ENCODE measurements at places on chromosomes 11 and 22.

- no peak for DNase-seq
These were observed 28.0 kb downstream of the RDX start for GRCh38 chr11:110268441-110268840.

- DNase-seq = no peak
These were observed 40.9 kb downstream of the TCF20 start for GRCh38 chr22:42229455-42230149.

DNA sequence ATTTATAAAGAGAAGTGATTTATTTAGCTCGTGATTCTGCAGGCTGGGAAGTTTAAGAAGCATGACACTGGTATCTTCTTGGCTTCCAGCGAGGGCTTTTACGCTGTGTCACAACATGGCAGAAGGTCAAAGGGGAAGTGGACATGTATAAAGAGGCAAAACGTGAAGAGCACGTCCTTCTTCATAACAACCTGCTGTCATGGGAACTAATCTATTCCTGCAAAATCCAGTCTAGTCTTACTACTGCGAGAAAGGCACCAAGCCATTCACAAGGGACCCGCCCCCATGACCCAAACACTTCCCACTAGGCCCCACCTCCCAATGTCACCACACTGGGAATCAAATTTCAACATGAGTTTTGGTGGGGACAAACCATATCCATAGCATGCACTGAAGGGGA lies 58.3 kb downstream of the AMOTL1 start:
- no peak for DNase-seq

DNA sequence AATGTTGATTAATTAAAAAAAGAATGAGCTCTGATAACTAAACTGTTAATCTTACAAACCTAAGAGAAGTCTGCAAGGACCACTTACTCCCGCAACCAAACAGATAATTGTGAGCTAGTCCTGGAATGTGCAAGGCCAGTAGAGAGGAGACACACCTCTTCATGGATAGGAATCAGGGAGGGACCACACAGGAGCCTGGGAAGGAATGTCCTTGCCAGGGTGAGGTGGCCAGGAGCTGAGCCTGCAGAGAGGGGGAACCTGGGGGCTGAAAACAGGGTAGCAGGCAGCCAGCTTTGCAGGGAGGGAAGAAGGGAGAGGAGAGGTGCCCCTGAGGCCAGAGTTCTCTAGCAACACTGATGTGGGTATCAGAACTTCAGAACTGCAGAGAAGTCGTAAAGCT lies 9.4 kb upstream of the NLRP10 start:
- DNase-seq = no peak

DNA sequence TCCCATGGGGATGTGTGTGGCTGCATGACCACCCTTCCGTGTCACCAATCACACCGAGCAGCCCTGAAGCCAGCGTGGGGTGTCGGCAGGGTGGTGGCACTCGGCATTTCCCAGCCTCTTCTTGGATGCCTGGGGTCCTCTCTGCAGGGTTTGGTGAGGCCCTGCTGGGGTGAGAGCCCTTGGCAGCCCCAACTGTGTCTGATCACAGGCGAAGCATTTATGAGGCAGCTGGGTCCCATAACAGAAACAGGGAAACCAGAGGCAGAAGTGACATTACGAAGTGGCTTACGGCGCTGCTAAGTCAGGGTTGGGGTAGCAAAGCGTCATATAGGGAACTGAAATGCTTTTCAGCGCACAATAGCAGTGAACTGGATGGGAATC lies 92.3 kb upstream of the SEPTIN5 start:
- no peak for DNase-seq

- peak; percentile 25 for DNase-seq
These were observed 60.9 kb downstream of the LRP5 start for GRCh38 chr11:68373189-68373814.

DNA sequence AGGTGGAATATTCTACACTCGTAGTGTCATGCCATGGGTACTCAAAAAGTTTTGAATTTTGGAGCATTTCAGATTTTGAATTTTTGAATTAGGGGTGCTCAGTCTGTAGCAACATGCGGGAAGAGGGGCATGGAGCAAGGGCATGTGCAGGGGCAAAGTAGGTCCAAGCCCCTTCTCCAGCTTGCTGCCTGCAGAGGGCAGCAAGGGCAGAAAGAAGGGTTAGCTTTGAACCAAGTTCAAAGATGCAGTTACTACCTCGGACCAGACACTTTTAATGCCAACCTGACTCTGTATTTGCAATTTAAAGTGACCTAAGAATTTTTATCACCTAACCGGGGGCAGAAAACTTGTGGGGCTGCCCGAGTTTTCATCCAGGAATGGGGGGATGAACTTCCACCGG lies 68.2 kb downstream of the CD82 start:
- DNase-seq = no peak

DNA sequence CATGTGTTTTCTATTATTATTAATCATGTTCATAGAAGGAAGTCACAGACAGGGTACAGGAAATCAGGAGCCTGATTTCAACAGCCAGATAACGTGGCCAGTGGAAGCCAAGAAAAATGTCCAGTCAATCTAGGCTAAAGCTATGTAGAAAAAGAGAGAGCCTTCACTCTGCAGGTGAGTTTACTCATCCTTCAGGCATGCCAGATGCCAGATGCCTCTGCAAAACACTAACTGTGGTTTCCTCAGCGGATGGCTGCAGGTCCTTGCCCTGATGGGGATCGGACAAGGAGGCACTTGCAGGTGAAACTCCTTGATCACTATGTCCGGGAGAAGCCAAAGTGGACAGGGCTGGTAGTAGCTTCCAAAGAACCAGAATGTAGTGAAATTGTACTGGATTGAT lies 962.3 kb upstream of the RAG2 start:
- no peak for DNase-seq

- no peak for DNase-seq
These were observed 934.2 kb upstream of the RAG2 start for GRCh38 chr11:37532271-37532670.

DNA sequence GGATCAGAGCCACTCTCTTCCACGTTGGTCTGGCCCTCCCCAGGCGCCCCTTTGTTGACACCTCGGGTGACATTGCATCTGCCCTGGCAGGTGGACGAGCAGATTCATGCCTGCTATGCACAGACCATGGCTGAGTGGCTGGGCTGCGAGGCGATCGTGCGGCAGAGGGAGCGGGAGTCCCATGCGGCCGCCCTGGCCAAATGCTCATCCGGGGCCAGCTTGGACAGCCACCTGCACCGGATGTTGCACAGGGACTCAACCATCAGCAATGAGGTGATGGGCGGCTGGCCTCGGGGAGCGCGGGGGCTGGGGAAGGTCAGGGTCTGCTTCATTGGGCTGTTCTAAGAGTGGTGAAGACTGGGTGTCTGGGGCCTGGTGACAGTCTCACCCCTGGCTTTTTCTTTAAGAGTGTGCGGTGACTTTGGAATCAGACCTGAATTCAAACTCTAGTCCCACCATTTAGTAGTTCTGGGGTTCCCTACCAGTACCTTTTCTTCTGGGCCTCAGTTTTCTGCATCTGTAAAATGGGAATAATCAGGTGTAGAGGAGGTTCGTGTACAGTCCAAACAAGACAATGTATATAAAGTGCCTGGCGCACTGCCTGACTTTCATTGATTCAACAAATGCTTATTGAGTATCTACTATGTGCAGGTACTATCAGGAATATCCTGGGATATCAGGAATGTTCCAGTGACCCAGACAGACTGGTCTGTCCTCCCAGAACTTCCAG lies 53.0 kb downstream of the LHFPL7 start:
- DNase-seq = no peak

DNA sequence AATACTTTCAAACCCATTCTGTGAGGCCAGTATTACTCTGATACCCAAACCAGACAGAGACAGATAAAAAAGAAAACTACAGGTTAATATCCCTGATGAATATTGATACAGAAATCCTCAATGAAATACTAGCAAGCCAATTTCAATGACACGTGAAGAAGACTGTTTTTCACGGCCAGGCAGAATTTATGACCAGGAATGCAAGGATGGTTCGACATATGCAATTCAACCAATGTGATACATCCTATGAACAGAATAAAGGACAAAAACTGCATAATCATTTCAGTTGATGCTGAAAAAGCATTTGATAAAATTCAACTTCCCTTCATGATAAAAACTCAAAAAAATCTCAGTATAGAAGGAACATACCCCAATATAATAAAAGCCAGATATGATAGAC lies 44.5 kb downstream of the SLC22A24 start:
- DNase-seq = no peak

- DNase-seq = no peak
These were observed 14.7 kb downstream of the TOM1 start for GRCh38 chr22:35314161-35314942.

DNA sequence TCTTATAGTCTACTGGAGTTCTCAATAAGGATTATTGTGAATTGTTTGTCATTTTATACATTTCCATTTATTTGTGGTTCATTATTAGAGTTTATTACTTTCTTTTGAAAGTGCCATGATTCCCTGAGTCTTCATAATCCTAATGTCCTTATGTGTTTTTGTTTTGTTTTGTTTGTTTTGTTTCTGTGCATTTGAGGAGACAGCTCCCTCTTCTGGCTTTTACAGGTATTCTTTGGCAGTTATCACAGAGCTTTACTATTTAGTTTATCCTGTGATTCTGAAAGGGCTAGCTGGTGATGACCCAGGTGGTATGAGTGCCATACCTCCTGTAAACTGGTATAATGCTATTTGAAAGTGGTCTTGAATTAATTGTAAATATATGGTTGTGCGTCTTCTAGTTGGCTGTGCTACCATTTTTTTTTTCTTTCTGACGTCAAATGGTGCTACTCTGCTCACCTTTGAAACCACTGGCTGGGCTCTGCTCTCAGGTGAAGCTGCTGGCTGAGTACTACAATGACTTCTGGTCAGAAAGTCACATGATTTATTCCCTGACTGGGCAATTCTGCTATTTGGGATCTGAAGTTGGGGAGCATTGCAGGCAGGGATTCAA lies 751.2 kb downstream of the JRKL start:
- DNase-seq = no peak

DNA sequence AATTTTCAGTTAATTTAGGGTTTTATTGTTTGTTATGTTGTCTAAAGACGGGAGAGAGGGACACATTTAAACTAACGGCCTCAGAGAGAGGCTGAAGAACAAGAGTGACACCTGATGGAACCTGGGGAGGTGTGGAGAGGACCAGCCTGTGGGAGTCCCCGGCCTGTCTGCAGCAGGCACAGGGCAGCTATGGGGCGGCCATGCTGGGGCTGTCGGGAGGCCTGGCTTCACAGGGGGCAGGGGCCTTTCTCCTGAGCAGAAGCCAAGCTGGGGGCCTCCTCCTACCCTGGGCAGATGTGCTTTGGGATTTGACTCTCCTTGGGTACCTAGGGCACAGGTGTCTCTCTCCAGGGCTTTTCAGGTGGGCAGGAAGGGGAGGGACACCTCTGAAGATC lies 21.9 kb downstream of the RELT start:
- DNase-seq = no peak

DNA sequence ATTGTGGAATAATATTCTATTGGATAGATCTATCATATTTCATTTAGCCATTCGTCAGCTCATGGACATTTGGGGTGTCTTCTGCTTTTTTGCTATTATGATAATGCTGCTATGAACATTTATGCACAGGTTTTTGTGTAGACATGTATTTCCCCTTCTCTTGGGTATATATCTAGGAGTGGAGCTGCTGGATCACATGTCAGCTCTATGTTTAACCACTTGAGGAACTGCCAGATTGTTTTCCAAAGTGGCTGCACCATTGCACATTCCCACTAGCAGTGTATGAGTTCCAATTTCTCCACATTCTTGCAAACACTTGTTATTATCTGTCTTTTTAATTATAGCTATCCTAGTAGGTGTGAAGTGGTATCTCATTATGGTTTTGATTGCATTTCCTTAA lies 75.0 kb downstream of the C11orf65 start:
- DNase-seq = no peak

- no peak for DNase-seq
These were observed 472 bp downstream of the UBXN1 start for GRCh38 chr11:62678433-62678769.

DNA sequence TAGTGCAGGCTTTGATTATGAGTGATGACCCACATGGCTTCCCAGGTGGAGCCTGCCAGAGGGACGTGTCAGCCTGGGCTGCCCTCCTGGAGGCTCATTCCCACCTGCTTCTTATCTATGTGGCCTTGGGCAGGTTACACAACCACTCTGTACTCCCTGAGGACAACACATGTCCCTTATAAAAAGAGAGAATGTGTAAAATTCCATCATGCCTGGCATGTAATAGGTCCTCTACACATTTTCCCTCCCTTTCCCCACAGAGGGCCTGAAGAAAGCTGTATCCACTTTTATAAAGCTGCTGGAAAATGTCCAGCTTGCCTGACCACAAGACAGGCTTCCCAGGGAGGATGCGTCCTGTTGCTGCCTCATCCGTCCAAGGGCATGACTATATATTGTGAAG lies 55.0 kb upstream of the VSTM5 start:
- DNase-seq = peak; percentile 50

DNA sequence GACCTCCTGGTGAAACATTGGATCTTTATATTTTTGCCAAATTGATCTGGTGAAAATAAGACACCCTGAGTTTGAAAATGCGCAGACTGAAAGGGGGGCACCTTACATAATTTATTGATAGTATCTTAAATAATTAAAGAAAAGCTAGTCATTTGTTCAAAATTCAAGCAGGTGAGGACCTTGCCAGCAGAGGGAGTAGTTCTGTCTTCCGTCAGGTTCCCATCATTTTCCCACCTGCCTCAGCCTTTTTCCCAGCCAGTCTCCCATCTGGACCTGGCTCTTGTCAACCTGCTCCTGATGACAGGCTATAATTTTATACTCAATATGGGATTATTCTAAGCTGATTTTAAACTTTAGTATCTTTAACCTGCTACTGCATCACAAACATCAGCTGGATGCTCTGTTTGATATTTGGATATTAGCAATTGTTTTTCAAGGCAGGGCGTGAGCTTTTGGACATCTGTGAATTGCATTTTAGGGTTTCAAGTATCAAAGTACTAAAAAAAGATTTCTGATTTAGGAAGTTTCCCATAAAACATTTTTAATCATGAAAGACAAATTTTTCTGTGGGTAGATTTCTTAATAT lies 132.0 kb downstream of the ELP4 start:
- peak; percentile 42 for DNase-seq

GRCh38 chr11:107018902-107019493 lies 722 bp upstream of the GUCY1A2 start:
- DNase-seq = peak; percentile 44

- no peak for DNase-seq
These were observed 1.5 kb downstream of the VPREB3 start for GRCh38 chr22:23752750-23753149.

GRCh38 chr11:104968355-104968855 lies at the start of gene CASP4:
Gene CASP4 (minus strand): TSS chr11:104968574. CDS start chr11:104968525, 49 bp downstream.
- DNase-seq = peak; percentile 92

DNA sequence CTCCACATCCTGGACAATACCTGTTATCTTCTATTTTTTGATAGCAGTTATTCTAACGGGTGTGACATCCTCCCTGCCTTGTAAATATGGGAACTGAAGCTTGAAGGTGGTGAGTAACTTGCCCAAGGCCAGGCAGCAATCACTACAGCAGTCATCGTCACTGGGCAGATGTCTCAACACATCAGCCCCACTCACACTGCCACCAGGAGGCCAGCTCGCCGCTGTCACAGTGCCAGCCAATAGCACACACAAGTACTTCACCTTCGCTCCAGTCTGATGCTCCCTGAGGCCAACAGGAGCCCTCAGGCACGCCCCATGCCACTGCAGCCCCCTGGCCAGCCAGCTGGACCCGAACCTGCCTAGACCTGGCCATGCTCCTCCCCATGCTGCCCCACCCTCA lies 4.9 kb upstream of the TTLL1 start:
- DNase-seq = no peak
